ENCODE measurements at places on chromosomes 11 and 22.

- no peak for DNase-seq
Observed at GRCh38 chr11:79328402-79328801, 112.4 kb downstream of the TENM4 start.

DNA sequence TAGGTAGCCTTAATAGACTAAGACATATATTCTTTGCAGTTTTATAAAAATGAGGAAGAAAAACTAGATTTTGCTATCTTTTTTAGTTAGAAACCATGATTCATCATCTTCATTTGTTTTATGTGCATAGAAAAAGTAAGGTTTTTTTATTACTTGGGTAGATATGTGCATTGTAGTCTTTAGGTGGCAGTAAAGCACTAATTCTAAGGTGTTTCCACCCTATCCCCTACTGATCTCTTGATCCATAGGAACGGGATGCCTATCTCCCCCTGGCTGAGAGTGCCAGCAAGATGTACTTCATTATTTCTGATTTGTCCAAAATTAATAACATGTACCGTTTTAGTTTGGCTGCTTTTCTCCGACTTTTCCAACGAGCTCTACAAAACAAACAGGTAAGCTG lies 148.1 kb downstream of the DYNC2H1 start:
- peak; percentile 30 for DNase-seq

DNA sequence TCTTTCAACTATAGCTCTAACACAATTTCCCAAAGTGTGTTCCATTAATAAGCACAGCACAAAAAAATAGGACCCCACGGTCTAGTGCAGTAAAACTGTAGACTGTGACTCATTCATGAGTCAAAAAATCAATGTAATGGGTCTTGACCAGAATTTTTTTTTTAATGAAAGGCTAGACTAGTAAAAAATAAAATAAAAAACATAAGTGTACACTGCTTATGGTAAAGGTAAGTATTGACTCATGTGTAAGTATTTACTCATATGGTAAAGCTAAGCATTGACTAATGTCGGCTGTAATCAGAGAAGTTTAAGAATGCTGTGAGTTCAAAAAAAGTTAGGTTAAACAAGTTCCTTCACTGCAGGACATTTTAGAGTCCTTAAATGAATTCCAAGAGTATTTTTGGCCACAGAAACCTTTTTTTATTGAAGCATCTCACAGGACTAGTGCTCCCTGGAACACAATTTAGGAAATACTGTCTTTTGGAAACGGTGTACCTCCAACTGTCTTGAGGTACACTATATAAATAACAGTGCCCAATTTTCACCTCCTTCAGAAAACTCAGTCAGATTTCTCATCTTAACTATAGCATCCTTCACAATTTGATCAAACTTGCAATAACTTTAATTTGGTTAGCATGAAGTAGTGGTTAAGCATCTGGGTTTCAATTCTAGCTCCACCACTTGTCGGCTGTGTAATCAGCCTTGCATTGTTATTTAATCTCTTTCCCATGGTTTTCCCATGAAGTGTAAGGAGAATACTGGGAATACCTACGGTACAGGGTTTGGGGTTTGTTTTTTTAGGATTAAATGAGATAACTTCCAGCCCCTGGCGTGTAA lies 2.1 kb downstream of the CCDC73 start:
- DNase-seq = no peak

GRCh38 chr22:40855979-40856512 lies 393 bp downstream of the ST13 start:
- peak; percentile 38 for DNase-seq

- DNase-seq = no peak
Observed at GRCh38 chr22:38203090-38203810, 1.5 kb downstream of the MAFF start.

GRCh38 chr11:57336111-57336666 lies 497 bp upstream of the SSRP1 start:
- DNase-seq = no peak

- no peak for DNase-seq
Observed at GRCh38 chr11:80165744-80166143, 724.9 kb upstream of the TENM4 start.

DNA sequence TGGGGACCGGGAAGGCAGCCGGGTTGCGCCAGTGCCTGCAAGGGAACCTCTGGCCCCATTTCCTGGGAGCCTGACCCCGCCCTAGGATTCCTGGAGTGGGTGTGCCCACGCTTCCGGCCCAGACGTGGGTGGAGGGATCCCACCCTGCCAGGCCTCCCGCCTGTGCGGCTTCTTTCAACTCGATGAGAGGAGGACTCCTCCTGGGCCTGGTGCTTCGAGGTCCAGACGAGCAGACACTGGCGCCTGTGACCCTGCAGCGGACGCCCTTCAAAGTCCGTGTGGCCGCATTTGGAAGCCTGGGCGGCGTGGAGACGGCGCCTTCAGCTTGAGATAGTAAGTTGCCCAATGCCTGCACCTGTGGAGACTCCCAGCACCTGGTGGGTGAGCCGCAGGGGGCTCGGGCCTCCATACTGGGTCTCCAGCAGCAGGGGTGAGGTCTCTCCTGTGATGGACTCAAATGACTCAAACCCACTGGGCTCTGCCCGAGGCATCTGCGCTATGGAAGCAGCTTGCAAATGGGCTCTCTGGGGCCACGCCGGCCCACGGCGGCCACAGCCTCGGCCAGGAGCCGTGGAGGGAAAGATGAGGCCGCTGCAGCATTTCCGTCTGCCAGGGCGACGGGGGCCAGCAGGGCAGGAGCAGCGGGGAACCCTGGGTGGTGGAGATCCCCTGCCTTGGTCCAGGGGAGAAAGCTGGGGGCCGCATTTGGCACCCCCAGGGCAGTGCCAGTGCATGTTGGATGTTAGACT lies 64.3 kb upstream of the PPARA start:
- DNase-seq = no peak

DNA sequence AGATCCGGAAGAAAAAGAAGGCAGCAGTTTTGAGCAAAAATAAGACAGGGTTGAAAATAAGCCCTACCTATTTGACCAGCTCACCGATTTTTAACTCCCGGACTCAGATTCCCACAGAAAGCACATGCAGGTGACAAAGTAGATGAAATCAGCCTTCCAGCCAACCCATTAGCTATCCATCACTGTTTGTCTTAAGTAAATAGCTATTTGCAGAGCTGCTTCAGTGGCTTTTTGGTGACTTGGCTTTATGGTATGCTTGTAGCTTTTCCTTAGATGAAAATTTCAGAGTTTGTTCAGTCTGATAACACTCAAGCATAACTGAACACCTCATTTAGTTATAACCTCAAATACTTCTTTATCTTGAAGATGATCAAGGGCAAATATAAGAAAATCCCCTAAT lies 192.6 kb downstream of the HIPK3 start:
- DNase-seq = no peak

- no peak for DNase-seq
Observed at GRCh38 chr22:48443680-48444079, 1384.0 kb downstream of the BRD1 start.

DNA sequence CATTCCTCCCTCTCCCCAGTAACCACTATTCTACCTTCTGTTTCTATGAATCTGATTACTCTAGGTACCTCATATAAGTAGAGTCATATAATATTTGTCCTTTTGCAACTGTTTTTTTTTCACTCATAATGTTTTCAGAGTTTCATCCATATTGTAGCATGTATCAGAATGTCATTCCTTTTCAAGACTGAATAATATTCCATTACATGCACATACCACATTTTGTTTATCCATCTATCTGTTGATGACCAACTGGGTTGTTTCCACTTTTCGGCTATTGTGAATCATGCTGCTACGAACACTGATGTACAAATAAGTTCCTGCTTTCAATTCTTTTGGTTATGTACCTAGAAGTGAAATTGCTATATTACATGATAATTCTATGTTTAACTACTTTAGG lies 40.7 kb downstream of the MRE11 start:
- no peak for DNase-seq

- no peak for DNase-seq
Observed at GRCh38 chr11:80315200-80315599, 874.4 kb upstream of the TENM4 start.

GRCh38 chr11:116180806-116181600 lies 591.8 kb downstream of the BUD13 start:
- DNase-seq = no peak

DNA sequence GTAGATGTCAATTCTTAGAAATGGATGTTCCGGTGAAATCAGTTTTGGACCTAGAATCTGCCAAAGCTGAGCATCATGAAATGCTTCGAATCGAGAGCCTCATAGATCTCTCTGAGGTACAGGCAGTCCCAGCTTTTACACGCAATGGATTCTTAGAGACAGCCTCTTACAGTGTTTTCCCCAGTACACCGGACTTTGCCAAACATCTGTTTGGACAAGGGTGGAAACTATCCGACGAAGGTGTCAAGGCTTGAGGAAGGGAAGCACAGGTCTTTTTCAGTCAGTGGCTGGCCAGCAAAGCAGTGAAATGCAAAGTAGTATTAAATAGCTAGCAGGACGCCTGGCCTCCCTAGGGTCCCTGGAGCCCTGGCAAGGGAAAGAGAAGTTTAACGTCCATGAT lies 4.9 kb downstream of the GRK3 start:
- no peak for DNase-seq

GRCh38 chr22:41768430-41768829 lies 32.0 kb upstream of the CCDC134 start:
- peak; percentile 52 for DNase-seq

Measured in Kasumi-1 (cell line).